Tongue (tissue), 3 donors: ENCODE measurements at places on chromosomes 1 and 21. TPM values are rescaled to one million over a fixed set of nuclear protein-coding genes. Genes with fewer than 3 reads are reported as not detected.

DNA sequence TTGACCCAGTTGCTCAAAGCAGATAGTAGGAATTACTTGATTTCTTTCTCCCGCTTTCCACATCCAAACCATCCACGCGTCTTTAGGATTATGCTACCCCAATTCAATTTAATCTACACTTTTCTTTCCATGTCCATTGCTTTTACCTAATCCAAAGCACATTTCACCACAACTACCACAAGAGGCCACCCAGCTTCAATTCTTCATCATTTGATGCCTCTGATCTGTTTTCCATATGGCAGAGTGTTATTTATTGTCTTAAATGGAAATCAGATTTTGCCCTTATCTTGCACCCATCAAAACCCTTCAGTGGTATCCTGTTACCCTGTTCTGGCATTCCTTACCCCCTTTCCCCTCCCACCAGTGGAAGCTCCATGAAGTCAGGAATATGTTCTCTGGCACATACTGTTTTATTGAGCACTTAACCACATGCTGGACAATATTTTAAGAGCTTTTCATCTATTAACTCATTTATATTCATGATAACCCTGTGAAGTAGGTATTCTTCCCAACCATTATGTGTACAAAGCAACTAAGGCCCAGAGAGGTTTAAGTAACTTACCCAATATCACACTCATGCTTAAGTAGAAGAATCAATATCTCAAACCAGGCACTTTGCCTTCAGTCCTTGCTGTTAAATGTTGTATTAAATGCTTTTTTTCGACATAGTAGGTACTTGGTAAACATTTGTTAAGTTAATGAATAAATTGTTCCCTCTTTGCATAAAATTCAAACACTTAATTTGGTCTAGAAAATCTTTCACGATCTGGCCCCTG lies 34.6 kb downstream of the CLIC4 start:
- DNase-seq = no peak

GRCh38 chr1:184461321-184461720 lies 74.5 kb downstream of the C1orf21 start:
- no peak for DNase-seq

DNA sequence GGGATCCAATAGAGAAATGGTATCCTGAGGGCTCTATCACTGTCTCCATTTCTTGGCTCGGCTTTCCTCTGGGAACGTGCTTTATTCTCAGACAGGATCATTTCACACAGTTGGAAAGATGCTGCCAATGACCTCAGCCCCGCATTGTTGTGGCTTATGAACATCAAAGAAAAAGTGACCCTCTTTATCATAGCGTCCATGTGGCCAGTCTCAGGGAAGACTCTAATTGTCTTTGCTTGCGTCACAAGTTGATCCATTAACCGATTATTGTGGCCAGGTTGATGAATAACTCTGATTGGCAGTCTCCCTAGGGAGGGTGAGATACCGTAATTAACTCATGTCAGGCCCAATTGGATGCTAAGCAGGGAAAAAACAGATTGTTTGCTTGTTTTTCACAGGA lies 10.4 kb upstream of the TMEM9 start:
- DNase-seq = no peak

GRCh38 chr1:242523719-242524570 lies 552 bp downstream of the PLD5 start:
- DNase-seq = peak; percentile 56

- DNase-seq = peak; percentile 3
Measured at GRCh38 chr1:233520261-233521191, 93.4 kb upstream of the KCNK1 start.

DNA sequence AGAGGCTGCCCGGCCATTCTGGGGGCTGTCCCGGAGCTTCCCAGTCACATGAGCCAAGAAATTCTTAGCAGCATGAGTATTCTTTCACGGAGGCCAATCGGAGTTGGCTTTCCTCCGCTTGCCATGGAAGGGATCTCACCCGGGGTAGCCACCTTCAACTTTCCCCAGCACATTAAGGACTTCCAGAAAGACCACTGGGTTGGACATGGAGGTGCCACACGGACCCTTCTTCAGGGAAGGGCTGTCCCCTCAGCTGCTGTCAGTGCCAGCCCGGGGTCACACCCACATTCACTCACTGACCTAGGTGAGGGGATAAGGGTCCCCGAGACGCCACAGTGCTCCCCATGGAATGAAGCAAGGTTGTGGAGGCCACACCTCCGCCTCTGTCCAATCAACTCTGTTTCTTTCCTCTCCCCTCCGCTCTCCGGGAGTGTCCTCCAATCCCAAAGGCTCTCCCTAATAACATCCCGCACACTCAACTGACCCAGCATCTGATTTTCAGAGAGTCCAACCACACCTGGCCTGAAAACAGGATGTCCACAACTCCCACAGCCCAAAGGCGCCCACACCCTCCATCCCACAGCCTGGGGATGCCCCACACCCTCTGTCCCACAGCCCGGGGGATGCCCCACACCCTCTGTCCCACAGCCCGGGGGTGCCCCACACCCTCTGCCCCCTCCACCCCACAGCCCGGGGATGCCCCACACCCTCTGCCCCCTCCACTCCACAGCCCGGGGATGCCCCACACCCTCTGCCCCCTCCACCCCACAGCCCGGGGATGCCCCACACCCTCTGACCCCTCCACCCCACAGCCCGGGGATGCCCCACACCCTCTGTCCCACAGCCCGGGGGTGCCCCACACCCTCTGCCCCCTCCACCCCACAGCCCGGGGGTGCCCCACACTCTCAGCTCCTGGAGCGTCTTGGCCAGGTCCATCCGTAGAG lies 19.4 kb downstream of the RSPH1 start:
- no peak for DNase-seq

GRCh38 chr1:10451287-10451686 lies 1.5 kb downstream of the CORT start:
- peak; percentile 43 for DNase-seq

DNA sequence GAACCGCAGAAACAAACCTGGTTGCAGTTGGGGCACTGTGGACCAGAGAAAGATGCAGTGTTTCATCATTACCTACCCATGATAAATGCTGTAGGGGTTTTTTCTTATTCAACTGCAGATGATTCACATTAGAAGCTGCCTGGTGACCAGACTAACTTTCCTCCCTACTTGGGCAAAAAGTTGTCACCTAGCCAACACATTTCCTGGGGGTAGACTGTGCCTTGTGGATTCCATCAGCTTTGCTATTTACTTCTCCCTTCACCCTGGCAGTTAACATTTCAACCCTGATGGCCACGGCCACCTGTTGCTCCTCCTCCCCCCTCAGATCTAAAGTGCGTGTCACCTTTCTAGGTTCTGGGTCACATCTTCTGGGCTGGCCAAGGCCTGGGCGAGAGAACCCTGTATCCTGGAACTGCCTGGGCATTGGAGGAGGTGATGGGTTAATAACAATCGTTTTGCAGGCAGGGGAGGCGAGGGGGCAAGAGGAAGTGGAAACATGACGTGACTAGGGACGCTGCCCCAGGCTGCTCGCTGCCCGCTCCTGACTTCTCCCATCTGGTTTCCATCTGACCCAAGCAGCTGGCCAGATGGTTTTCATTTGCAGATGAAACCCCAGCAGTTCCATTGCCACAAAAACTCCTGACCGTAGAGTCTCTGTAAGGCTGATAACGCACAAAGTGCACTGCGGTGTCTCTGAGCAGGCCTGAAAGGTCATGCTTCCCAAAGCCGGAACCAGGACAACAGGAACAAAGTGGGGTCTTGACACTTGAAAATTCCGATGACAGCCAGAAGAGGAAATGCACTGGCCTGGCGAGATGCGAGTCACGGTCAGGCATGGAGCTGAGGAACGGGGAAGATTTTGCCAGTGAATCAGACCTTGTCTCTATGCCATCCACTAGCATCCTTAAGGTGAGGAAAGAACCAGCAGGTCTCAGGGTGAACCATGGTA lies 36.6 kb downstream of the CAPZB start:
- DNase-seq = peak; percentile 74

DNA sequence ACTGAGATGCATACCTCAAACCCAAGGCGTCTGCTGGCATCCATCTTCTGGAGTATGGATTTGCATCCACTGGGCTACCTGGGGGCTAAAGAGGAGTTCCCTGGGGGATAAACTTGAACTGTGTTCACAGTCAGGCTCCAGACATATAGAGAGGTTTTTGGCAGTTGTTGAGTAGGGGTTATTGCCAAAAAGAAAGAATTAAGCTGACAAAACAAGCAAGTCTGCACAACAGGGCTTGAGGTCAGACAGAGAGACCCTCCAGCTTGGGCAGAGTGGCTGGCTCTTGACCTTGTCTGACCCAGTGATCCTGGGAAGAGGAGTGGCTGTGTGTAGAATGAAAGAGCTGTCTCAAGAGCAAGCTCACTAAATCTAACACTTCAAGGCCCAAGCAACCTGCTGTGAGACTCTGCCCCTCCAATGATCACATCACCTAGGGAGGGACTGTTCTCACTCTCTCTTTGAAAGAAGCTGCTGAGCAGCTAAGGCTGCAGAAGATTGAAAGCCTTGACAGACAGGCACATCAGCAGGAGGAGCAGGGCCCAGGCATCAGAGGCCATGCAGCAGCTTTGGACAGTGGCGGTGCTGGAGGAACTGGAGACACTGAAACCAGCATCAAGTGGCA lies 61.5 kb downstream of the SYT2 start:
- DNase-seq = no peak

GRCh38 chr21:44767834-44768831 lies 33.5 kb downstream of the UBE2G2 start:
- no peak for DNase-seq

DNA sequence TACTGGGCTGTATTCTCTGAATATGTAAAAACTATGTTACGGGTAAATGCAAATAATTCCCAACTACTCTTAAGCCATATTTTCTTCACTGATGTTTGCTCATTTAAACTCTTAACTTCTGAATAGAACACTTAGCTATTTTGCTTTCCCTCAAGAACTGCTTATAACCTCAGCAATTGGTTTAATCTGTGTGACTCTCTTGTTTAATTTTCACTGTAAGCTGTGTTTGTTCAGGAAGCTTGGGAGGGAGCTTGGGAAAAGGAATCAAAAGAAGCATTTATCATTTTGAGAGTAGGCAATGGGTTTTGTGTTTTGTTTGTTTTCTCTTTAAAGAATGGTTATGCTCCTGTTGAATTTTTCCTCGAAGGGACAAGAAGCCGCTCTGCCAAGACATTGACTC lies 24.4 kb downstream of the GNPAT start:
- no peak for DNase-seq

DNA sequence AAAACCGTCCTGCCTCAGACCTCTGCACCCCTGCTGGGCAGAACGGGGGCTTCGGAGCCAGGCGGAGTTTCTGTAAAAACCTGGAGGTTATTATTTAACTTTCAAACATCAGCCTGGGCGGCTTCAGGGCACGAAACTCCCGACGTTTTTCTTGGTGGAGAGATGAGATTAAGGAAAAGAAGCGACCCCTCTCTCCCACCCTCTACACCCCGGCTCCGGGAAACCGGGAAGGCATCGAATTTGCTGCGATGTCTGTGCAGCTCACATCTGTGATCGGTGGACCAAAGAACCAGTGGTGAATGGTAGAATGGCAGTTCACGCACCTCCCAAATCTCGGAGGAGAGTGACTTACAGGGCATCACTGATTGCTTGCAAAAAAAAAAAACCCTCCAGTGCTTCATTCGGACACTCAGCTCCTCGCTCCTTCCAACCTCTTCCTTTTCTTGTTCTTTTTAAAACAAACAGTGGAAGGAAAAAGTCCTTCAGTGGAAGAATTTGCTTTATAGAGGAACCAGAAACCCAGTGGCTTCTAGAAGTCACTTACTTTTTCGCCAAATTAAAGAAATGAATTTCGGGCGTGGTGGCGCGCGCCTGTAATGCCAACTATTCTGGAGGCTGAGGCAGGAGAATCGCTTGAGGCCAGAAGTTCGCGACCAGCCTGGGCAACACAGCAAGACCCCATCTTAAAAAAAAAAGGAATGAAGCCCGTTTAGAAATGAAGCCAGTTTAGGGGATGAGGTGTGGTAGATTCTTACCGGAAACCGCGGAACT lies 884 bp downstream of the PHACTR4 start:
- peak; percentile 45 for DNase-seq

GRCh38 chr1:48701445-48701844 lies 75.2 kb downstream of the BEND5 start:
- no peak for DNase-seq

GRCh38 chr1:236282719-236283118 lies 961 bp upstream of the ERO1B start:
- no peak for DNase-seq

GRCh38 chr1:22186311-22186710 lies 43.4 kb upstream of the WNT4 start:
- DNase-seq = no peak

GRCh38 chr1:98556521-98557158 lies 104.9 kb upstream of the SNX7 start:
- DNase-seq = no peak

GRCh38 chr1:59214248-59215208 lies 82.4 kb upstream of the FGGY start:
- DNase-seq = peak; percentile 36

DNA sequence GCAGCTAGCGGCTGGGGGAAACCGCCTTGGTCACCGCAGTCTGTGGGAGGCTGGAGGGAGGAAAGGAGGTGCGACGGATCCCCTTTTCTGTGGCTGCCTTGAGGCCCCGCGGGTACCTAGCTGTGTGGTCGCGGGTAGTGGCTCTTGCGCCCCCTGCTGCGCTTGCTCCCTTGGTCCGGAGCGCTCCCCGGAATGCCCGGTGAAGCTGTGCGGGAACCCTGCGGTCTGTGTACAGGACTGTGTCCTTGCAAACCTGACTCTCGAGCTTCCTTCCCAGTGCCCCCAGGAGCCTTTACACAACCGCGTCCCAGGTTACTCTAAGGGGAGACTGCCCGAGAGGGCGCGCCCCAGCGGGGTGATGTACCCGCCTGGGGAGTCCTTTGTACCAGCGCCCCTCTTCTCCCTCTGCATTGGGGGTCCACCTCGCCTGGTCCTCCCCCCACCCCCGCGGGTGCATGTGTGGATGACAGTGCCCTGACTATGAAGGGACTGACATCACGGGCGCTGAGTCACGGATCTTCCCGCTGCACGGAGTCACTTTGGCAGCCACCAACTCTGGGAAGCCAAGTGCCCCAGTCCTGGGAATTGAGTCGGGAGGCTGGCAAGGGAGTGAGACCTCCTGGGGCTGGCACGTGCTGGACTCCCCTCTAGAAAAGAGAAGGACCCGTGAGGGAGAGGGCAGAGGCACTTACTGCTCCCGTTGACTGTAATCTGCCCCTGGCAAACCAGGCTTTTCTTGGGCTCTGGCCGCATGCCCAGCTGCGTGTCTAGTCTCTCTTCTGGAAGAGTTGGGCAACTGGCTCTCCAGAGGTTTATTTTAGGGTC lies 816 bp downstream of the IL6R start:
- DNase-seq = peak; percentile 84

GRCh38 chr1:28890836-28891235 lies 23.5 kb upstream of the EPB41 start:
- DNase-seq = no peak

DNA sequence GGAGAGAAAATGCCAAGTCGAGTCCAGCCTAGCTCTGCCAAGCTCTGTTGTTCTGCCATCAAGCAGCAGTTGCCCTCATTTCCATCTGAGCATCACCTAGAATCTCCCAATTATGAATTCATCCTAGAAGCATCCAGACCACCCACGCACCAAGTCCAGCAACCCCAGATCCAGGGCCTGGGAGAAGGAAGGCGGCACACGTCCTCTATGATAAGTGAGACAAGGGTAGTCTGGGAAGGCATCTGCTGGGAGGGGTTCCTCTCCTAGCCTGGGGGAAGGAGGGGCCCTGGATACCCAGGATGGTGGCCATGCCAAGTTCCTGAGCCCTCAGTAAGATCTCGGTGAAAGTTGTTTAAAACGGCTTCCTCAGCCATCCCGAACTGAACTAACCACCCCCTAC lies 70.7 kb downstream of the VWA5B1 start:
- peak; percentile 67 for DNase-seq

CR1 gene
- 1.5 TPM for total RNA-seq

ARHGAP30 gene
- 3.0 TPM for total RNA-seq

ZNF695 gene
- 3.5 TPM for total RNA-seq

ATP5IF1 gene
- 58.9 TPM for total RNA-seq

KLF17 gene
- total RNA-seq = 0.41 TPM

WNT9A gene
- 14.6 TPM for total RNA-seq

FCRL1 gene
- total RNA-seq = 1.2 TPM

PGLYRP3 gene
- 2.4 TPM for total RNA-seq
